ENCODE measurements at places on chromosomes 5 and 9.
A peak's percentile ranks its signal among the peaks of the same experiment; 100 is the strongest.

GRCh38 chr5:158899211-158899610 lies 200.5 kb downstream of the EBF1 start:
- no peak for DNase-seq

DNA sequence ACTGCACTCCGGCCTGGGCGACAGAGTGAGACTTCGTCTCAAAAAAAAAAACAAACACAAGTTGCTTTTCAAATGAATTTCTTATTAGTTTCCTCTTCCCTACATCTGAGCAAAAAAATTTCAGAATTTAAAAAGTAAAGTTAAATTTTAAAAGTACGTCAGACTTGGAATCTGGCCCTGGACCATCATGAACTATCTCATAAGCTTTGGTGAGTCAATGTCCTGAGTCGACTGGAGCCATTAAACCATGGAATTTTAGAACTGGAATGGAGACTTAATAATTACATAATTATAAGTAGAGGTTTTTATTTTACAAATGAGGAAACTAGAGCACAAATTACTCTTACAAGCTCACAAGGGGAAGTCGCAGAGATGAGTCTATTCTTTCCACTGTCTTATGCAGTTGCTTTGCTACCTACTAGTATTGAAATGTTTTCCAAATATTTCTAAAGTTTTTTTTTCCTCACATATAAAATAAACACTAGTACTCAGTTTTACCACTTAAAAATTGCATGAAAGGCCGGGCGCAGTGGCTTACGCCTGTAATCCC lies 98.0 kb upstream of the ZNF608 start:
- DNase-seq = no peak

DNA sequence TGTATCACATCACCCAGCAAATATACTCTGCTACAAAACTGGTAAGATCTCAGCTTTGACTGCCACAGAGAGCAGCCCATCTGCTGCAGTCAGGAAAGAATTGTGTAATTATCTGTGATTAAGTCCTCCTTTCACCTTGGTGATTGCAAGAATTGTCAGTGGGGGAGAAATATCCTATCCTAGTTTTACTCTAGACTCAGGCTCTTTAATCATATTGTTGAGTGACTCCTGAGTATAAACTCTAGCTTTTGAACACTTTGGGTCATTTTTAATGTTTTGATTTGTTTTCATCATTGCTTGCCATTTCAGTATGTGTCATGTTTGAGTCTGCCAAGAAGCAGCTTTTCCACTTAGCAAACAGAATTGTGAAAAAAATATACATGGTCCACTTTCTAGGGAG lies 32.1 kb downstream of the VCAN start:
- DNase-seq = no peak

DNA sequence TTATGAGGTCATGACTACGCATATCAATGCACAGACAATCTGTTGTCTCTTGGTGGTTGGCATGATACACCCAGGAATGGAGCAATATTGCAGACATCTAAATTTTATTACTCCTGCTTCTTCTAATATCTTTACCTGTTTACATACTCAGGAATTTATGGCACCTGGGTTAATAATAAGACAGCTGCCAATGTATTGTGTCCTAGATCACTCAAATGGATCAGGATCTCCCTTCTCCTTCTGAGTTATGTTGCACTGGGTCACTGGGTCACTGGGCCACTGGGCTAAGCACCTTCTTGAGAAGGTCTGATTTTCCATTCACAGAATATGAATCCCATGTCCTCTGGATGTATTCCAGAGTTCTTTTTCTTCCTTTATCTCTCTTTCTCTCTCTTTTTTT lies 41.8 kb downstream of the CCL28 start:
- no peak for DNase-seq

GRCh38 chr5:134099939-134100282 lies 14.6 kb upstream of the TCF7 start:
- no peak for DNase-seq

DNA sequence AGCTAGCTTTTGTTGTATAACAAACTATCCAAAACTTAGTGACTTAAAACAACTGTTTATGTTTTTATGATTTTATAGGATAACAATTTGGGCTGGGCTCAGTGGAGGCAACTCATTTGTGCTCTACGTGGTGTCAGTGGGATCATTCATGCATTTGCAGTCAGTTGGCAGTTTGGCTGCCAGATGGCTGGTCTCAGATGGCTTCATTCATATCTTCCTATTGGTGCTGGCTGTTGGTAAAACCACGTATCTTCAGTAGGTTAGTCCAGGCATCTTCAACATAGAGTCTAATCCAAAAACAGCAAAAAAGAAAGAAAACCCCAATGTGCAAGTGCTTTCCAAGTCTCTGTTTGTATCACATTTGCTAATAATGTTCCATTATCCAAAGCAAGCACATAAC lies 51.7 kb upstream of the RIC1 start:
- no peak for DNase-seq

- DNase-seq = no peak
Observed at GRCh38 chr9:79694676-79695400, 123.1 kb downstream of the TLE4 start.

GRCh38 chr5:50965654-50966375 lies 299.4 kb downstream of the PARP8 start:
- no peak for DNase-seq

- no peak for DNase-seq
Observed at GRCh38 chr5:91632871-91633270, 249.8 kb upstream of the ARRDC3 start.

DNA sequence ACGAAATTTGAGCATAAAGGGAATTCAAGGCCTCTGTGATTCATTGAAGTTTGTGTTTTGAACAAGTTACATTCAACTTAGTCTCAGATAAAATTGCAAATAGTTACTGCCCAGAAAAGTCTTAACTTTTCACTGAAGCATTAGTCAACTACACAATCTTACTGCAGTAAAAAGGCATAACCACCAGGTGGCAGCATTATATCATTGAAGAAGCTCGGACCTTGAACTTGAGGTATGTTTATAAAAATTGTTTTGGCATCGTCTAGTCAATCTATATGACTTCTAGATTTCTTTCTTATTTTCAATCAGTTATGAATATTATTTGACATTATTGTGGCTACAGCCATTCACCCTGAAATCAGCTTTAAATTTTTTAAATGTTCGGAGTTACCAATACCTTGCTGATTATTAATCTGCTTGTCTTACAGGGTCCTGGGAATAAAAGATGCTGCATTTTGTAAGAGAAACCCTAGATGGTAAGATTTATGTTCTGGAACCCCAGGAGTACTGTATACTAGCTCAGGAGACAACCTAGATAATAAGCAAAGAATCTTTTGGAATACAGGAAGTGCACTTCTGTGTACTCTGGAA lies 83.9 kb upstream of the GRAMD2B start:
- DNase-seq = no peak

DNA sequence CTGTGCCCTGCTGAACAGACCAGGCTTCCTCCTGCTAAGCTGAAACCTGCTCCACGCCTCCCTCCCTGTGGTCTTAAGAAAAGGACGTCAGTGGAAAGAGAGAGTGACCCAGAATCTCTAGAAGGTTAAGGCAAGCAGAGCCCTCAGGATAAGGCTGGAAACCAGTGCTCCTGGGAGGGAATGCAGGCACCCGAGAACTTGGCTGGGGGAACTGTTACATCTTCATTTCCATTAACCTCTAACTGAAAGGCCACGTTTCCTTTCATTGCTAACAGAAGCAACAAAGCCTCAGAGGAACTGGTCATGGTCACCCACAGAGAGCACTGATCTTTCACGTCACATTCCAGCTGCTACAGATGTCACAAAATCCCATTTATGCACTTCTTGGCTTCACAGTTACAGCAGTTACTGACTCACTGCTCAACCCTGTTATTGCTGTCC lies 26.1 kb upstream of the AKNA start:
- DNase-seq = no peak

DNA sequence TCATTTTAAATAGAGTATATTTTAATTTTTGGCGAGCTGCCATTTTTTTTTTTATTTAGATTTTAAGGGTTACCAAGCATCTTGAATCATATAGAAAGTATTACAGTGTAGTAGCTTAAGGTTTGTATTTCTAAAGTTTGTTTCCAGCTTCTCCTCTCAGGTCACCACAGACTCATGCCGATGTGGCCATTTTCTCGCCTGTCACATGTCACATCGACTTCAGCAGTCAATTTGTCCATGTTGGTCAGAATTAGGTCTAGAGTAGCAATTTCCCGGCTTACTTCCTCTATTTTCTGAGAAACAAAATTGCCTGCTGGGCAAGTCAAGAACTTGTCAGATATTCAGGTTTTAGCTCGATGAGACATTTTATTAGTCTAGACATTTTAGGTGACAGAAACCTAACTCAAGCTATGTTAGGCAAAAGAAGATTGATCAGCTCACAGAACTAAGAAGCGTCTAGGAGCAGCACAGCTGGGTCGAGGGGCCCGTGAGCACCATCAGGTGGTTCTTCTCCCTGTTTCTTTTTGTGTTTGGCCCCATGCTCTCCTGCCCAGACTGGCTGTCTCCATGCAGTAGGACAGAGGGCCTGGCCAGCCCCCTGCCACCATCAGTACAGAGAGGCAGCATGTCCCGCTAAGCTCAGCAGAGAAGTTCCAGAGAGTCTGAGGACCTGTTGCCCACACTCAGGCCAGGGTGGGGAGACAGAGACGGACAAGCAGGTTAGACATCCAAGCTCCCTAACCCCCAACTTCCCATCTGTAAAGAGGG lies 48.4 kb upstream of the AFAP1L1 start:
- no peak for DNase-seq

- DNase-seq = peak; percentile 36
Observed at GRCh38 chr5:174532455-174533453, 191.6 kb upstream of the MSX2 start.

- no peak for DNase-seq
Observed at GRCh38 chr9:107744873-107745272, 255.3 kb upstream of the KLF4 start.

DNA sequence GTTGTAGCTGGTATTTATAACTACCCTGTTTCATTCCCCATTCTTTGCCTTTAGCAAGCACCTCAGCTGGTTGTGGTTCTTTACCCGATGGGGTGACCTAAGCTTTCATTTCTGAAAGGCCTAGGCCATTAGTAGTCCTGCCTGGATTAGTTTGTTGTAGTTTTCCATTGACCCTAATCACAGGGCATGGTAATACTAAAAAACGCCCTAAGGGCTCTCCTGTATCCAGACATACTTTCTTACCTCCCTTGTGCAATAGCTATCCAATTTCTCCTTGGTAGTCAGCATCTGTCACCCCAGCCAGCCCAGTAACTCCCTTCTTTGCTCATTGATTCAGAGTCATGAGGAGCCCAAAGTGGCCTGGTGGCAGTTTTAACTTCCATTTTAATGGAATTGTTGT lies 24.0 kb downstream of the TMOD1 start:
- no peak for DNase-seq

DNA sequence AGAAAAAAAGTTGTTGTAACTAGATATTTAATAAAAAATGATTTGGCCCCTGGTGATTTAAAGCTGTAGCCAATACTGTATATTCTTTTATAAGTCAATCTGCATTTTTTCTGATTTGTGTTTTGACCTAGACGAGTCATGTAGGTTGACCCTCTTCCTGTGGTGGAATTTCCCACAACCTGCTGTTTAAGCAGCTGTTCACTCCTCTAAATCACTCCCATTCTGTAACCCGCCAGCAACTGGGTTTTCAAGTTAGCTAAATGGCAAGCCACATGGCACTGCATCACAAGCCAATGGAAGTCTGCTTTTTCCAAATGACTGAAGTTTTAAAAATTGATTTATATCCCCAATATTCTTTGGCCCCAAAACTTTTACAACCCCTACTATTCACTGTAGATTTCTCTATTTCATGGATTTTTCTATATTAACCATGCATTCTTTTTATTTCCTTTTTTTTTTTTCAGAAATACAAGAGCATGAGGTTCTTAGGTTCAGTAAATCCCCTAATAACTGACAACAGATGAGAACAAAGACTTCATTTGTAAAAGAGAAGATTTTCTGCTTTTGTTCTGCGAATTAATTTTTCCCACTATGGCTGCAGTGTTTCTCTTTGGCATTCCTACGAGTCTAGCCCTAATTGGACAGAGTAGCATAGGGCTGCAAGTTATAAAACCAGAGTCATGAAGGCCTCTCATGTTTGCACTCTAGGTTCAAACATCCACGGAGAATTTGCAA lies 184.5 kb upstream of the TLE4 start:
- DNase-seq = no peak

DNA sequence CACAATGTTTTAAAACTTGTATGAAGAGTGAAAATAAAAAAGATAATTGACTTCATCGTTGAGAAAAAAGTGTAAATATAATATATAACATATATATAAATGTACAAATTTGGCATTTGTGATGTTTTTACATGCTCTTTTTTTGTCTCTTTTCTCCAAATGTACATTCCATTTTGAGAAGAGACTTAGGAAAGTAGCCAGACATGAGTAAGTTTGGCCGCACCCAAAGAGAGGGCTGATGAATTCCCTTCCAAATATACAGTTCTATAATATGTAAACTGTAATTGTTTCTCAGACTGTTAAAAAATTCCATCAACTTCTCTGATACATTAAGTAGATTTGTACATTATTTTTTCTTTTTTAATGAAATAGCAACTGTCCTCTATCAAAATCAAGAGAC lies 193.2 kb upstream of the MAP3K1 start:
- no peak for DNase-seq

DNA sequence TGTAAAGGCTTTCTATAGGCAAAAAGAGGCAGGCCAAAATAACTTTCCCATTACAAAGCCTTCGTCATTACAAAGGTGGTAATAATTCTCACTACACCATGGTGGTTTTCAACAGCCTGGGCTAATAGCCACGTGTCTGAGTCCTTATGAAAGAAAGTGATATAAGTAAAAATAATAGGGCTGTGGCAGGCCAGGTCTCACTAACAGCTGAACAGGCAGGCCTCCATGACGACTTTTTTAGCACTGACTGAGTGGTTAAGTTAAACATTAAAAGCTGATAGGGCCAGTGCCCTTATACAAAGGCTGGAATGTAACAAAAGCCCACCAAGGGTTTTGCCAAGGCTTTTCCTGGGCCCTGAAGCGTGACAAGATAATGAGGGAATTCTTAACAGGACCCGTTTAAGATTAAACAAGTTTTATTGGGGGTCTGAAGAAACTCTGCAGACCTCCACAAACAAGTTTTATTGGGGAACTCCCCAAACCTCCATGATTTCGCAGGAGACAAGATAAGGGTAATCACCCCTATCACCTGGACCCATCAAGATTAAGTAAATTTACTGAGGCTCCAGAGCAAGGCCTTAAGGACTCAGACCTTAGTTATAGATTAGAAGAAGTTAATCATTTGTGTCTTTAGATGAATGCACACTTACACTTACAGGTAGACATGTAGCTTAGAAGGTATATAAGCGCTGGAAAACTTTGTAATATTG lies 412.9 kb downstream of the CHSY3 start:
- DNase-seq = no peak

DNA sequence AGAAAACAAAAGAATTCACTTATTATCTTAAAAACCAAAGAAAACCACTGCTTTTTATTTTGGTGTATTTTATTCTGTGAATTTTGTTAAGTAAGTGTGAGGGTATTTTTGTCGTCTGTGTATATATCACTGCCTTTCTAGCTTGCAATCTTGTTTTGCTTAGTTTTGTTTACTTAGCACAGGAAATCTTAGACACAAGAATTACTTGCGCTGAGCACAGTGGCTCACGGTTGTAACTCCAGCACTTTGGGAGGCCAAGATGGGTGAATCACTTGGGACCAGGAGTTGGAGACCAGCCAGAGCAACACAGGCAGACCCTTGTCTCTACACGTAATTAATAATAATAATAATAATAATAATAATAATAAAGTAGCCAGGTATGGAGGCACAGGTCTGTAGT lies 230.3 kb downstream of the PAPPA start:
- DNase-seq = no peak

- DNase-seq = no peak
Observed at GRCh38 chr9:79955300-79955699, 383.5 kb downstream of the TLE4 start.
